Thoracic aorta (tissue), 2 donors: ENCODE measurements at places on chromosomes 6 and 20.

- DNase-seq: no peak
These were observed 84.2 kb upstream of the MARCKS start for GRCh38 chr6:113772961-113773360.

GRCh38 chr20:2446845-2447244 lies 23.7 kb downstream of the SNRPB start:
- no peak for DNase-seq

- DNase-seq: no peak
These were observed 6.4 kb downstream of the SYNJ2 start for GRCh38 chr6:157987788-157988699.

GRCh38 chr20:12077875-12078274 lies 160.2 kb downstream of the BTBD3 start:
- DNase-seq: no peak

- no peak for DNase-seq
These were observed 92.9 kb upstream of the NRSN1 start for GRCh38 chr6:24032896-24033688.

DNA sequence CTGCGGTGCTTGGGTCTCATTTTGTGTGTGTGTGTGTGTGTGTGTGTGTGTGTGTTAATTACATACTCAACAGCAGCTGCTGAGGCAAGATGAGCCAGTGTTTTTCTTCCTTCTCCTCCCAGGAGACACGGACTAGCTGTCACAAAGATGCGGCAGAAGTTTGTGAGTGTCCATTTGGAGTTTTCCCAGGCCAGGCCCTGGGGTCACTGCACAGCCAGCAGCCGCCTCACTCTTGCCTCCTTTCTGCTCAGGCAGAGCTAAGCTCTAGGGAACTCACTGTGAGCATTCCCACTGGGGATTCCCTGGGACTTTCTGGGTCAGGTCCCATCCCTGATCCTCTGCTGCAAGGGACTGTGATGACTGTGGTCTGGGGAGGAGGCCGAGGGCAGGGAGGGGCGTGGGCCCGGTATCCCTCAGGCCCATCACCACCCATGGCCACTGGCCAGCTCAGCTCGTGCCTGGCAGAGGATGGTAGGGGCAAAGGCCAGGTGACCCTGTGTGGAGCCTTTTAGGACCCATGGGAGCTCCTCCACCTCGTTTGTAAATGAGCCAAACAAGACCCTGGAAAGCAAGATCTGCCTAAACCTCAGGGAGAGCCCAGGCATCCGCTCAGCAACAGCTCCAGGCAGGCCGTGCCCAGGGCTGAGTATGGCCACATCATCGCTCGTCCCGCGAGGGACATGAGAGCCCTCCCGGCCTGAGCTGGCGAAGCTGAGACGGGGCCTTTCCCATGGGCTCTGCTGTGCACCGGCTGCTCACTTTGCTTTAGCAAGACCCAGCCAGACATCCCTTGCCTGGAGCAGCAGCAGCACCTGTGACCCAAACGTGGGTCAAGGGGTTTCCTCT lies 102.0 kb downstream of the PSMB1 start:
- no peak for DNase-seq

- no peak for DNase-seq
These were observed 223.9 kb upstream of the TAB2 start for GRCh38 chr6:149093643-149094042.

DNA sequence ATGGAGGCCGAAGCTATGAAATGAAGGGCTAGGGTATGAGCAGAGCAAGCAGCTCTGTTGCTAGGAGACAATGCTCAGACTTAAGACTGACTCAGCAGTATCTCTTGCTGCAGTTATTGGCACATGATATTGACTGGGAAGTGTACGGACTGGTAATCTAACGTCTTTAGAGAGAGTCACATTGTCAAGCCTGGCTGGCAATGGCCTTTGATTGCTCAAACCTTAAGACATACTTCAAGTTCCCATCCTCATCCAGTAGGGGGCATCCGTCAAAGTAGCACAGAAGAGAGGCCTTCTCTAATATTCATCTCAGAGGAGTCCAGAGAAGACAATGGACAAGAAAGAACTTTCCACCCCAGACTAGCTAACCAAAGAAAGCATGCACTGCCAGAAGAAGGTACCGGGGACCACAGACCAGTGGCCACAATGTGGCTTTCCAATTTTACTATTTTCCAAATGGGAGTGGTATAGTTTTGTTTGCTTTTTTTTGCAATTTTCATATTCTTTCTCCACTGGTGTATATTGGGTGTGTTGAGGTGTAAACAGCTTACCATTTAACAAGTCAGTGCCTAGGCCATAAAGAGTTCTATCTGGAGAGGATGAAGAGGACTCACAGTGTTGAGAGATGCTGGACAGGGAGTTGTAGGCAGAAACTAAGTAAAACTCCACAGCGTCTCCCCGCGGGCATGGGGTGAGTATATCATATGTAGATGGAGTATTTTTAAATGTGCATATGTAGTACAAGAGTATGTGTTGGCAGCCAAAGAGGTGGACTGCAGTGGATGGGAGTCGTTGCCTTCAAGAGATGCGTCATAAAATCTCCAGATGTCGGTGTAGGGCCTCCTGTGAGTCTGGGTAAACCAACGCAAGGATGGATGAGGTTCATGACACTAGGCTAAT lies 36.7 kb downstream of the LRFN2 start:
- DNase-seq: no peak

DNA sequence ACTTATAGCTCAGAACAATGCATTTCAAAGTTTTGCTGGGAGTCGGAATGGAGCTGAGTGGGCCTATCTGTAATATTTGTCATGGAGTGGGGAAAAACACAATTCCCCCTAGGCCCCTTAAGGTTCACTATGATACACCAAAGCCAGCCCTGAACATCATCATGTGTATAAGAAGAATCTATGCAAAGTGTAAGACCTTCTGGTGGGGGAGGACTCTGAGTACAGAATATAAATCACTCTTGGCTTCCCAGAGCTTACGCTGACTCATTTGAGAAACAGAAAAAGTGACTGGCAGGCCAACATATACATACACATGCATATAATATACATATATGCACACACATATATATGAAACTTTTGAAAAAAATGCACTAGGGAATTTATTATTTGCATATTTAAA lies 54.1 kb upstream of the UBR2 start:
- no peak for DNase-seq

DNA sequence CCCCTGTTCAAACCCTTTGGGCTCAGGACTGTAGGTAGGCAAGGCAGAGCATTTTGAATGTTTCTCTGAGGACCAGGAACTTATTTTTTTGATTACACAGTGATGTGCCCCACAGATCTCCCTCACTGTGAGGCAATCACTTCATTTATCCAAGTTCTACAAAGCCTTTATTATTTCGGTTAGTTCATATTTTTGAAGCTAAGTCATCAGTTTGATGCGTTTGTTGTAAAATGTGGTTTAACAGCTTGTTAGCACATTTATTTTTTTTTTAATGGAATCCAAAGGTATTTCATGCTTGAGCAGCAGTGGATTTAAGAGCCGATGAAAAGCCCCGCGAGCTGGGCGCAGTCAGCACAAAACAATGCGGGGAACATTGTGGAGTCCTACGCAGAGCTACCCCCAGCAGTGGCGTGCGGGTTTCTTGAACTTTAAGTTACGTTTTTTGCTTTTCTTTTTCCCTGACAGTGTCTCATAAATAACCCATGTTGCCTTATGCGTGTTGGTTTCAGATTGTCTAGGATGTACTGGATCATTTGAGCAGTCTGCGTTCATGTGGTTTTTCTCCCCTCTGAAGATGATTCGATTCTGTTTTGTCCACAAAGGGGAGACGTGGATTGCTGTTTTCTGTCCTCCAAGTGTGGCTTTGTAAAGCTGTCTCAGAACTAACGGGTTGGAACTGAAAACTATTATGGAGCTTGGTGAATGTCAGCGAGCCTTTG lies 233.6 kb upstream of the BMP2 start:
- DNase-seq: no peak

DNA sequence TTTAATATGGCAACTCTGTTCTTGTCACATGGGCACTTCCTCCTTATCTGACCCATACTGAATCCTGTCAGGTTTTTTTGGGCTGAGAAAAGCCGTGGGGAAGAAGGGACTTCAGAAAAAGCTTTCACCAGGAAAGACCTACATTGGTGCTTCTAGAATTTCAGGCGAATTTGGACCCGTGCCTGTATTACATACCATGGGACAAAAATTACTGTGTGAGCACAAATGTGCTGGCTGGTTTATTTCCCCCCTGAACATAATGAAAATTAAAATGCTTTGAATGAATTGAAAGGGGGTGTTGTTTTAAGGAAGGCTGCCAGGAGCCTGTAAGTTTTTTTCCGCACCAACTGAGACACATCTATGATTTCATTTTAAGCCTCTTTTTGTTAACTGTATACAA lies 29.6 kb downstream of the CAP2 start:
- no peak for DNase-seq
